ENCODE measurements at places on chromosomes 7 and 10. TPM values are rescaled to one million over a fixed set of nuclear protein-coding genes. Genes with fewer than 3 reads are reported as not detected.

GRCh38 chr7:47611045-47611511 lies 29.2 kb upstream of the TNS3 start:
- no peak for DNase-seq
- peaks cover 20% of the 10 kb centered on the region for H3K4me1 ChIP-seq
- peak overlapping the region; percentile 66 for H3K27ac ChIP-seq
- H3K36me3 ChIP-seq = no peaks in the 10 kb centered on the region
- no peaks in the 10 kb centered on the region for H3K27me3 ChIP-seq
- no peak overlapping the region for H3K4me3 ChIP-seq

GRCh38 chr7:51973071-51973470 lies 656.5 kb upstream of the COBL start:
- no peaks in the 10 kb centered on the region for H3K27me3 ChIP-seq
- no peaks in the 10 kb centered on the region for H3K4me1 ChIP-seq
- DNase-seq = no peak
- H3K4me3 ChIP-seq = no peak overlapping the region

DNA sequence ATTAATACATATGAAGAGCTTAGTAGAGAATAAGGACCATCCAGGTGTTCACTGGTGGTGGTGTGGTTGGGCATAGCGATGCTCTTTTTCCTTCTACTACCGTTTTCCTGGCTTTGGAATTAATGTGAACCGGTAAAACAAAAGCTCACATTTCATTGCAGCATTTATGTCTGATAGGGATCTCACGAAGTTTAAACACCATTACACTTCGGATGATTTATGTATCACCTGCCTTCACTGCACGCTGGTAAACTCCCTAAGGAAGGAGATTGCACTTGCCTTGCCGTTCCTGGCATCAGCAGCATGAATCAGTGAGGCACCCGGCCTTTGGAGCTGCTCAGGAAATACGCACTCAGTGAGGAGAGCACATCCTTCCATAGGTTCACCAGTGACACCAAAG lies 47.5 kb downstream of the WIPF3 start:
- no peak overlapping the region for H3K4me3 ChIP-seq
- no peaks in the 10 kb centered on the region for H3K27me3 ChIP-seq

GRCh38 chr7:151276666-151277590 lies 28.4 kb upstream of the SMARCD3 start:
- no peaks in the 10 kb centered on the region for H3K27me3 ChIP-seq
- H3K27ac ChIP-seq = no peak overlapping the region
- no peaks in the 10 kb centered on the region for H3K36me3 ChIP-seq

GRCh38 chr7:19589446-19589845 lies 119.4 kb downstream of the POLR1F start:
- no peaks in the 10 kb centered on the region for H3K36me3 ChIP-seq
- H3K27me3 ChIP-seq = no peaks in the 10 kb centered on the region
- H3K4me3 ChIP-seq = no peak overlapping the region
- H3K4me1 ChIP-seq = no peaks in the 10 kb centered on the region
- H3K27ac ChIP-seq = no peak overlapping the region

DNA sequence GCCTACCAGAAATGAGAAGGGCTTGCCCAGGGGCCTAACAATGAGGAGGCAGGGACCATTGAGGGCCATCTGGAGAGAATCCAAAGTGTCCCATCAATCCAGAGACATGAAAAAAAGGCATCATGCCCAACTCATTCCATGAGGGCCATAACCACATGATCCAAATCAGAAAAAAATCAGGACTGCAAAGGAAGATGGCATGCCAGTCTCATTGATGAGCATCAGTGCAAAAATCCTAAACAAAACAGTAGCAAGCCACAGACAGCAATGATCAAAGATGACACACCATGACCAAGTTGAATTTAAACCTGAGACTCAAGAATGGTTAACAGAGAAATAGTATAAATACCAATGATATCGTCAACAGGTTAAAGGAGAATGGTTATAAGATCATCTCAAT lies 7.0 kb upstream of the CYP3A4 start:
- no peaks in the 10 kb centered on the region for H3K27me3 ChIP-seq
- no peaks in the 10 kb centered on the region for H3K4me1 ChIP-seq
- H3K27ac ChIP-seq = no peak overlapping the region
- DNase-seq = no peak
- H3K36me3 ChIP-seq = no peaks in the 10 kb centered on the region

DNA sequence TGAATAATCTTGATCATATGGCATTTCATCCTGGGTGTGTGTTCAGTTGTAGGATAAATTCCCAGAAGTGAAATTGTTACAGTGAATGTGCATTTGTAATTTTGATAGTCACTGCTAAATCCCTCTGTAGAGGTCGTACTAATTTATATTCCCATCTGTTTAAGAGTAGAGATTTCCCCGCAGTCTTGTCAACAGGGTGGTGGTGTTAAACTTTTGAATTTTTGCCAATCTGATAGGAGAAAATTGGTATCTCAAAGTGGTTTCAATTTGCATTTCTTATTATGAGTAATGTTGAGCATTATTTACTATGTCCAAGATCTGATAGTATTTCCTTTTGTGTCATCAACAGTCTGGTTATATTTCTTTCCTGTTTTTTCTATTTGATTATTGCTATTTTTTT lies 101.7 kb downstream of the AUTS2 start:
- H3K4me3 ChIP-seq = no peak overlapping the region
- no peak overlapping the region for H3K27ac ChIP-seq
- H3K4me1 ChIP-seq = no peaks in the 10 kb centered on the region
- no peaks in the 10 kb centered on the region for H3K36me3 ChIP-seq

The ASNS gene
- 6.4 TPM for total RNA-seq

The CTTNBP2 gene
- 2.0 TPM for total RNA-seq

The TAS2R40 gene
- not detected for total RNA-seq
